ENCODE measurements at places on chromosomes 5 and 9. TPM values are rescaled to one million over a fixed set of nuclear protein-coding genes. Genes with fewer than 3 reads are reported as not detected.

WDR36 gene
- 12.9 TPM for total RNA-seq

ZNF883 gene
- 2.4 TPM for total RNA-seq

DNA sequence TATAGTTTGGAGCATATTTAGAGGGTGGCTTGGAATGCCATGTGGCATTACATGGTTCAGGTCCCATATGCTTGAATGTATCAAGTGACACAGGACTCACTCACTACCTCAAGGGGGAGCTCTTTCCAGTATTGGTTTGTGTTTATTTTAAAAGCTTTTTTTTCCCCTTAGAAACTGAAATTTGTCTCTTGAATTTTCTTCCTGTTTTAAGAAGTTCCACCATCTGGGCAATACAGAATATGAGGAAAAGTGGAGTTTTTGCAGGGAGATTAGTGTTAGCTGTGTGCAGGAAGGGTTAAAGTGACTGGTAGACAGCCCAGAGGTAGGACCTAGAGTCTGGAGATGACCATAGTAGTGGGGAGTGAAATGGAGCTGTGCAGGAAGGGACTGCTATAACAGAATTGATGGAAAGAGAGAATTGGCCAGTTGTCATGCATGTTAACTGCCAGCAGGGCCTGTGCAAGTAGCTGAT is 36.6 kb downstream of the CTNNA1 start:
- DNase-seq: no peak

DNA sequence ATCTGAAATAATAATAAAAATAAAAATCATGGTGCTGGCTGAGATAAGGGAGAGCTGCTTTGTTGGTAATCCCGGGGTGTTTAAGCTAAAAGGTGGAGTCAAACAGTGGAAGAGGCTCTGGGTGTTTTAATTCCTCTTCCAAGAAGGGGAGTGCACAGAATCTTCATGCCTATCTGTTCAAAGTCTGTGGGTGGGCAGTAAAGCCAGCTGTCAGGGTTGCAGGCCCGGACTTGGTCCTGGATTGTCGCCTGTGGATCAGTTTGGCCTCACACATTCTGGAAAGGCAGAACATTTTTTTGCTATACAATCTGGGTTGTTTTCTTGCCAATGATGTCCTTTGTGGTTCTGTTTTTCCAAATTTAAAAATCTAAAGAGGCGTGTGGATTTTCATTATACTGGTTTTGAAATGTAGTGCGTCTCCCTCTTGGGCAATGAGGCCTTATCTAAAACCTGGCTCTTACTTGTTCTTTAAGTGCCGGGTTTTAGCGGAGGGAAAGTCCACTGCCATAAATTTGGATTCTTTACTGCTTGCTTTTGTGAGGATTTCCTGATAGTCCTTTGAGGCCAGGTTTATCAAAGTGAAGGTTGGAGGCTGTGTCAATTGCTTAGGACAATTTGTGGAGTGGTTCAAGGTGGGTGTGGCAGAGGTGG is 5.8 kb downstream of the ANKDD1B start:
- DNase-seq: no peak

GRCh38 chr9:2621722-2622460 is at the start of gene VLDLR:
TSS of gene VLDLR (plus strand) at chr9:2621787. CDS start at chr9:2622190, 403 bp downstream.
- DNase-seq: peak; percentile 81

GRCh38 chr5:136203303-136203922 is 10.5 kb upstream of the SMIM32 start:
- no peak for DNase-seq

GRCh38 chr5:158068964-158069363 is 210.0 kb upstream of the CLINT1 start:
- DNase-seq: no peak

- DNase-seq: peak; percentile 46
These were observed 171.8 kb upstream of the MVB12B start for GRCh38 chr9:126154869-126155268.

GRCh38 chr9:33101104-33101951 is 24.9 kb upstream of the SMU1 start:
- DNase-seq: no peak

DNA sequence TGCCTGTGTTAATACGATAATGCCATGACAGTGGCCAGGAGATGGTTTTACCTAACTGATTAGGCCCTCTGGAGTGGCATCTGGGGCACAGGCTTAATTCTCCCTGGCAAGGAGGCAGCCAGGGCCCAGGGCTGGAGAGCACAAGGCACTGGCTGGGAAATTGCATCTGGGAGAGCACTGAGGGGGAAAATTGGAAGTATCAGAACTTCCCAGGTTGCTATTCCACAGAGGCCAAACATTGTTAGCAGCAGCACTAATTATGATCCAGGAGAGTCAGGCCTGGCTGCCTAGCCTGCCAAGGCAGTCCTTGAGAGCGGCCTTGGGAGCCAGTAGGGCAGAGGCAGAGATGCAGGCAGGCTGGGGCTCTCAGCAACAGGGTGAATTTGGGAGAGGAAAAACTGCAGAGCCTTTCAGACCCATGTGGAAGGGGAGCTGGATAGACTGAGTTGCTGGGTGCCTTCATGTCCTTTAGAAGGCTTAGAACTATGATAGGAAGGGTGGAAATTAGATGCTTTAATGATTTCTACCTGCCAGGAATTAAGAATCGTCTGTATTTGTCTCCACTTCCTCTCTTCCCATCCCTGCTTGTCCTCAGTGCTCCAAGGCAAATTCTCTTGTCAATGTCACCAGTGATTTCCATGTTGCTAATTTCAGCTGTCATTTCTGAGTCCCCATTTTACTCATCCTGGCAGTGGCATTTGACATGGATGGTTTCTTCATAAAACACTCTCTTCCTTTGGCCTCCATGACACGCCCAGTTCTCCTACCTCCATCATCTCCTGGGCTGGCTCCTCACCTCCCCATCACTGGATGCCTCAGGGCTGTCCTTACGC is 56.1 kb upstream of the HSPA9 start:
- peak; percentile 56 for DNase-seq

DNA sequence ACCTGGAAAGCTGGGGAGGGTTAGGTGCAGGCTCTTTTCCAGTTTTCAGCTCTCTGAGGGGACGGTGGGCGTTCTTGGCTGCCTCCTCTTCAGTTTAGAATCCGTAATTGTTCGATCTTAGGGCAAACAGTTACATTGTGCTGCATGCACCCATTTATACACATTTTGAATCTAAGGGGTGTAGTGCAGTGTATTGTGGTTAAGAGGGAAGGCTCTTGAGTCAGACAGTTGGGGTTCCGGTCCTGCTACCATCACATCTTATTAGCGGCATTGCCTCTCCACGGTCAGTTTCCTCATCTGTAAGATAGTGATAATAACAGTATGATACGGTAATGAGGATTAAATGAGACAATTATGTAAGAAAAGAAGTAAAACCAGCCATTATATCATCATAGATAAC is 625 bp downstream of the EXOSC2 start:
- DNase-seq: no peak

DNA sequence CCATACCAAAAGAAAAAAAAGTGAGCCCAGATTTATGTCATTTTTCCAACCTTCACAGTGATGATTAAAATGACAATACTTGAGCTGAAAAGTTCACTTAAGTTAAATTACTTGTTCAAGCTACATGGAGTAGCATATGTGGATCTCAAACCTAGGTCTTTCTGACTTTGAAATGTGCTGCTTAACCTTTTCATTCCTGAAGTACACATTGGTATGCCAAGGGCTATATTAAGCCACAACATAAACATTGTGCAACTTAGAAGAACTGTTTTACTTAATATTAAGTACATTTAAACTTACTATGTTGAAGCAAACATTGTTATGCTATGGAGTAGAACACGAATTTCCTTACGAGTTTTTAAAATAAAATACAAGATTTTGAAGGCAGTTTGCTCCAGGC is 105.0 kb downstream of the GIN1 start:
- DNase-seq: no peak

Data from cardiac septum (tissue), 1 donor.